ENCODE measurements at places on chromosomes 11 and 22.

- DNase-seq = no peak
Measured at GRCh38 chr22:44295406-44295805, 17.3 kb downstream of the SHISAL1 start.

GRCh38 chr11:123187248-123187647 is 7.8 kb downstream of the CLMP start:
- DNase-seq = no peak

DNA sequence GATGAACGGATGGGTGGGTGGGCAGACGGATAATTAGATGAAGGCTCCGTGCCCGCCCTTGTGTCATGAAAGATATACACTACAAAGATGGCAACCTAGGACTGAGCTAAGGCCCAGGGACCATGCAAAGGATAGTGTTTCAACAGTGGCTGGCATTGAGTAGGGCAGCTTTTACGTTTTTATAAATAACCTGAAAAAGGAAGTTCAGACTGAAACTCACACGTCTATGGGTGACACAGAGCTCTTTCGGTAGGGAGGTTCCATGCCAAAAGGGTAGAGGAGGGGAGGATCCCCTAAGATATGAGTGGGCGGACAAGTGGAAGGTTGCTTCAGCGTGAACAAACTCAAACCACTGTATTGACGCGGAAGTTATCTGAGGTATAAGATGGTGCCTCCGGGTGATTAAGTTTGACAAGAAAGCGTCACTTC is 90.5 kb downstream of the UBASH3B start:
- no peak for DNase-seq

DNA sequence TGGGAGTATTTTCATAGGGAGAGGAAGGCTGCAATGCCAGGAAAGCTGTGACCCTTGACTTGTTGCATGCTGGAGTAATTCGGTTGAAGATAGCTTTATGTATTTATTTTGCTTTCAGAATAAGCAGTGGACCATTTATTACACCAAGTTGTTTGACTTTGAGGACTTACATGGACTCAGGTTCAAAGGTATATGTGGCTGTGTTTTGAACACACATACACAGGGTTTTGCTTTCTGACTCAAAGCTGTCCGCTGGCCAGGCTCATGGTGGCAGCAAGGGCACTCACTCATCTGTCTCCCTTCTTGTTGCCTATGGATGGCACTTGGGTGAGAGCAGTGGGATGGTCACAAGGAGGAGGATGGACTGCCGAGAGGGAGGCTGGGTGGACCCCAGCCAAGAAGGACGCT is 6.5 kb downstream of the TIMP3 start:
- no peak for DNase-seq

GRCh38 chr22:38989466-38989865 is 7.3 kb downstream of the APOBEC3B start:
- DNase-seq = no peak
